ENCODE measurements at places on chromosomes 2 and 18.
A peak's percentile ranks its signal among the peaks of the same experiment; 100 is the strongest.

DNA sequence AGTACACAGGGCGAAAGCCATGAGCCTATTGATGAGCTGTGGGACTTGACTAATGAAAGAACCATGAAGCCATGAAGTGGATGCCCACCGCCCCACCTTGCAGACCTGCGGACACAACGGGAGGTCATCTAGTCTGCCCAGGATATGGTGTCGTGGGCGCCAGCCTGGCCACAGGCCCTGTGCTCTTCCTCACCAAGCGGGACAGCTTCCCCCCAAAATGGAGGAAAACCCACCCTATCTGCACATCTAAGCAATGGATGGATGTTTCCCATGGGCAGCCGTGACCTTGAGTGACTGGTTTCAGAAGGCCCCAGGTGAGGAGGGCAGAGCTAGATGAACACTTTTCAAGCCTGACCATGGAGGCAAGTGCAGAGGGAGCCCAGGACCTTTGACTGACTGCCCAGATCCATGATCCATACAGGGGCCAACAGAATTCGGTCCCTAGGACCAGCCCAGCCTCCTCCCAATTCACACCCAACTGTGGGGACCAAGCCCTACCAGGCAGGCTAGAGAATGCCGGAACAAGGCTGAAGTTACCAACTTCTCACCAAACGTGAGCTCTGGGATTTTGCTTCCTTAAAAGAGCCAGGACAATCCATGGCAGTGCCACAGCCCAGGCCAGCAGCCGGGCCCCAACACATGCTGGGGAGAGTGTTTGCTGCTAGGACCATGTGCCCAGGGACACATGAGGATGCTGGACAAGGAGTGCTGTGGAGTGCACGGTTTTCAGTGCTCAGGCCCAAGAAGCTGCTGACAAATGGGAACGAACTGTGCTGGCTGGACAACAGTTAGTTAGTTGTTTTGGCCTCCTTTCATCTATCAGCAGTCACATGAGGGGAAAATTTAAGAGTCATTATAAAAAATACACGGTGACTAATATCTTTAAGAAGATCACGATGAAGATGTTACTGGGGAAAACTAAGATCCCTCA, 249.4 kb downstream of the HDAC4 start:
- DNase-seq = peak; percentile 37

- DNase-seq = no peak
Measured at GRCh38 chr18:3914833-3915610, 465.1 kb downstream of the TGIF1 start.

DNA sequence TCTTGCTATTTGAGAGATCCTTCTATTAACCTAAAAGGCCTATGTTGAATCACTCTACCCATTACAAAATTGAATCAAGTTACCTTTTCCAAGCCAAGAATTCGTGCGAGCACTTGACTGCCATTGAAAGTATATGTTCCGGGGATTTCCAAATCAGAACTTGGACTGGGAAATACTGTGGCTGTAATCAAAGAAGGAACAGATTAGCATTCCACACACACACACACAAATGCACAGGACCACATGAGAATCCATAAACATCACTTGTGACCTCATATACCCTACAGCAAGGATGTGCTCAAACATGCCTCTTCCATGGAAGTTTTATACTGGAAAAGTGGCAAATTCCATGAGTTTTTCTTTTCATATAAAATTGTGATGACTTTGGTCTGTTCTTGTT, 86.0 kb downstream of the ABCA12 start:
- no peak for DNase-seq

DNA sequence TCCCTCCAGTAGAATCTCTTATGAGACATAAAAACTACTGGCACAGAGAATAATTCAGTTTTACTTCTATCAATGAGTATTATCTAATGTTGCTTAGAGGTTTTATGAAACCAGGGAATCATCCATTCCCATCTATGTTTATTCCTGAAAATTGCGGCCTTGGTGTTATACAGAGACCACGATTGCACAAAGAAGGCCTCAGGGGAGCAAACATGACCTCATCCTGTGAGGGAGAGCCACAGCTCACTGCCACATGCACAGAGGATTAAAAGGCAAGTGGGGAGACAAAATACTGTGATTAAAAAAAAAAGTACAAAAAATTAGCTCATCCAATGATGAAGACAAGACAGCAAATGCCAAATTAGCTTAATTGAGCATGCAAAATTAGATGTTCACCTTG, 111.8 kb upstream of the SLC35G4 start:
- no peak for DNase-seq

GRCh38 chr2:226114436-226114835, 685.2 kb downstream of the IRS1 start:
- no peak for DNase-seq

DNA sequence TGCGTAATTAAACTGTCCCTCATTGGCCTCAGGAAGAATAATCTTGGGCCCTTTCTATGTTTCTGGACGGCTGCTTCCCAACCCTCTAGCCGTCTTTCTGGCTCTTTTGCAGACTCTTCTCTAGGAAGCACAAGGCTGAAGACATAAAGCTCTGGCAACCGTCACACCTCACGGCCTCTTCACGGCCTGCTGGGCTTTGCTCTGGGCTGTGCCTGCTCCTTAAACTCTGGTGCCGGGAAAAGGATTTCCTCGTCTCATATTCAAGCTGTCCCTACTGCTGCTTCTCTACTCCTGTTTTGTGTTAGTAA, 36.0 kb upstream of the WIPF1 start:
- no peak for DNase-seq

- DNase-seq = no peak
Measured at GRCh38 chr18:77632758-77633157, 383.1 kb downstream of the GALR1 start.

DNA sequence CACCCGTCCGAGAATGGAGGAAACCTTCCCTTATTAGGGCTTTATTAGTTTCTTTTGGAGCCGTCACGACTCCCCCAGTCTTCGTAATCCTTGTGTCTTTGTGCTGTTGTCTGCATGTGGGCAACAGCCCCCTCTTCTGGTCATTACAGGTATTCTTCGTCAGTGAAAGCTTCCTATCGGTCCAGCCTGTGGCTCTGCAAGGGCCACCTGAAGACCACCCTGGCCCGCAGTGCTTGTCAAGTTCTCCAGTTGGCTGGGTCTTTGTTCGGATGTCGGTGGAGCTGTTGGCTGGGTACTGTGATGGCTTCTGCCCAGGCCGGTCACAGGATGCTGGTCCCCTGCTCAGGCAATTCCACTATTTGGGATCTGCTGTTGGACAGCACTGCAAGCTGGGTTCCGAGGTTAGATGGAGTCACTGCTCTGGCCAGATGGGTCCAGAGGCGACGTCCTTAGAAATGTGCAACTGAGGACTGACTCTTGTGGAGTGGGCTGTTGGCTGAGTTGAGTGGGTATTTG, 19.2 kb downstream of the E2F6 start:
- DNase-seq = no peak

GRCh38 chr18:34600158-34600557, 109.9 kb upstream of the DTNA start:
- no peak for DNase-seq

GRCh38 chr2:241775223-241776177, 1.1 kb upstream of the GAL3ST2 start:
- DNase-seq = peak; percentile 58

DNA sequence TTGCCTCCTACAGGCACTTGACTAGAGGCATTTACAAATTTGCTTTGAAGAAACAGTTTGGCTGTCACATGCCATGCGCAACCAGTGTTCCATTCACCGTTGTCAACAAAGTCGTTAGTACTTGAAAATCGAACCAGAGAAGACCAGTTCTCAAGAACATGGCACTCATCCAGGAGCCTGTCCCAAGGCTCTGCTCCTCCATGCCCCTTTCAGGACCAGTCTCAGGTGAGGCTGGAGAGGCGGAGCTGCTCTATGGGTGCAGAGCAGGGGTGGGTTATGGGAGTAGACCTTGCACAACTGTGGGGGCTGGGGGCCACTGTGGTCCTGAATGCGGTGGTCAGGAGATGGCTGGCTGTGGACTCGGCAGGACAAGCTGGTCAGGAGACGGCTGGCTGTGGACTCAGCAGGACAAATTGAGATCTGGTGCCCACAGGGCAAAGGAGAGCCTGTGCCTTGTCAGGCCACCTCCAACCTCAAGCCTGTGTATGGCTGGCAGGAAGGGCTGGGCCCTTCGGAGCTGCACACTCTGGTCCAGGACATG, 12.3 kb upstream of the ATP9B start:
- DNase-seq = no peak

- no peak for DNase-seq
Measured at GRCh38 chr18:35736696-35737095, 155.2 kb downstream of the GALNT1 start.

DNA sequence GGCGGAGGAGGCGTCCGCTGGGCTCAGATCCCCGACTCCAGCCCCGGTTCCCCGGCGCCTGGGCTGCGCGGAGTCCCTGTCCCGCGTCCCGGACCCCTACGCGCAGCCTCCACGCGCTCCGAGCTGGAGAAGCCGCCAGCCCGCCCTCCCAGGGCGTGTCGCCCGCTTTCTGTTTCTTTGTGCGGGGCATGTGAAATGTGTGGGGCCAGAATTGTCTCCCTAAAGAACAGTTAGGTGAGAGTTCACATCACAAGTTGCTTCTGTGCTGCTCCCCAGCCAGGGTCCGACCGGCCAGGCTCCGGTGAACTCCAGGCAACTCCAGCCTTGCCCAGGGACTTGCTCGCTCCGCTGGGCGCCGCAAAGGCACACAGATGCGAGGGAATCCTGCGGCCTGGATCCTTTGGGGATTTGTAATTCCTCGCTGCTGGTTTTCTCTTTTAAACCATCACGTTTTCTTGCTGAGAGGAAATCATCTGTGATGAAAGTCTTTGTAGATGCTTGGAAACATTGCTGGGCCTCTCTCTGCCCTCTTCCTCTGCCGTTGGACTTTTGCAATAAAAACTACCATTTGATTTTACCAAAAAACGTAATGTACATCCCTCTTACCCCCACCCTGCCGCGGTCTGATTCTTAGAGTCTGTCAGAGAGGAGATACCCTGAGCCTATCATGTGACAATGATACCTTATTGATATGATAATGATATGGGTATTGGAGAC, 631 bp downstream of the GYPC start:
- no peak for DNase-seq

DNA sequence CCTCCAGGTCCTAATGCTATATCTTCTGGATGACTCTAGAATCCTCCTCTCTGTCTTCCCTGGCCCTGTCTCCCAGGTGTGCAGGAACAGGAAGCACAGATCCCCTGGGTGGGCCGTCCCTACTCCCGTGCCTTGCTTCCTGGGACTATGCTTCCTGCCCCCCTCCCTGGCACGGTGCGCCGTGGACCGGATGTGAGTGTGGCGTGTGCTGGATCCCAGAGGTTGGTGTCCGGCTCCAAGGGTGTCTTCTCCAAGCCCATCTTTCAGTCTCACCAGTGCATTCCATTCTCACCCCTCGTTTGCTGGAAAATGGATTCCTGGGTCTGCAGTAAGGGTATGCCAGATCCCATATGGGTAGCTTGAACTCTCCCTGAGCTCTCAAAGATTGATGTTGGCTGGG, 144.4 kb upstream of the TWIST2 start:
- DNase-seq = no peak

DNA sequence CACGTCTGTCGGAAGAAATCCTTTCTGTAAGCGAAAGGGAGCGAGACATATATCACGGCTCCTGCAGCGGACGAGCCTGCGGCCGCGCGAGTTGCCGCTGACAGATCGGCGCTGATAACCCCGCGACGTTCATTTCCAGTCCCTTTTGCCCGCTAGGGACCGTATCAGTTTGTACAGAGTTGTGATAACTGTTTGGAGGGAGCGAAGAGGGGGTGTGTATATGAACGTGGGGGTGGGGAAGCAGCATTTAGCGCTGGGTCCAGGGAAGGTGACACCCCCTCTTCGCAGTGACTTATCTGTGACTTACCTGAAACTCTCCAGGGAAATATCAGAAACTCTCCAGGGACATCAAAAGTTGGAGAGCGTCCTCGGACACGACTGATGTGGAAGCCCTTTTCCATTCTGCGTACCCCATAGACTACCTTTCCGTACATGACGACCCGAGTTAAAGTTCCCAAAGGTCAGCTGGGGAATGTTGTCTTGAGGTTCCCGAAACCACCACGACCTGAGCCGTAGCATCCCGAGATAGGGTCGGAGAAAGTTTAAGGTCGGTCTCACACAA, 948 bp upstream of the GATA6 start:
- DNase-seq = no peak

DNA sequence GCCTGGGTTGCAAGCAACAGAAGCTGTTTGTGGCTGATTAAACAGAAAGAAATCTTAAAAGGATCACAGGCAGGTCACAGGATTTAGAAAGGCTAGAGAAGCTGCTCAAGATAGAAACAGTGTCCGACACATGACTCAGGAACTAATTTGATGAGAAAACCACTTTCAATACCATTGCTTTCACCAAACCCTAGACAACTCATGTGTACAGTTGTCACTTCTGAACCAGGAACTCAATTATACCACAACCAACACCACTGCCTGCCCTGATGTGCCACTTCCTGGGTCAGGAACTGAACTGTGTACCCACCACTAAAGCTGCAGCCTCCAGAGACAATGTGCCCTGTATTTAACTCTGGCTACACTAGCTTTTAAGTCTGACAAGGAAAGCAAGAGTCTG, 56.0 kb downstream of the TMEM247 start:
- no peak for DNase-seq

DNA sequence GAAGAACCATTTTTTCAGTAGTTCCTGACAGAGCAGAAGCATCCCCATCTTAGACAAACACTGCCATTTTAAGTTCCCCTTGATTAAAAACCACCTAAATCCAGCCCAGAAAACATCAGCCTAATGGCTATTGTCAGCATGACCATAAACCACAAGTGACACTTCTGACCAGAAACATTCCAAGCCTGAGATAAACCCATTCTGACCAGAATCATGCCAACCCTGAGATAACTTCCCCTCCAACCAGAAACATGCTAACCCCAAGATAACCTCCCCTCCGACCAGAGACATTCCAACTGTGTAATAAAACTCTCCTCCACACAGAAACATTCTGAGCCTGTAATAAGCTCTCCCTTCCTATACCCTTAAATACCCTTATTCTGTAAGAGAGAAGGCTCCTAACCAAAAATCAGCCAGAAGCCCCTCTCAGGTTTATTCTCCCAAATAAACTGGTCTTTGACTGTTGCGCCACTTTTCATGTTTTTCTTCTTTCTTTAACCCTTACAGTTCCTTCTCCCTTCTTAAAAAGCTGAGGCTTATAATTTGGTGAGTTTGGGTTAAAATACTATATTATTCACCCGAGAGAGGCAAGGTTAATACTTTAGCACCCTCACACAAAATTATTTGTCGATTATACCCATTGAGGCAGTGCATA, 149.7 kb downstream of the HNMT start:
- no peak for DNase-seq

- DNase-seq = no peak
Measured at GRCh38 chr2:40164736-40165508, 287.0 kb downstream of the SLC8A1 start.

- DNase-seq = no peak
Measured at GRCh38 chr2:213015387-213016165, 135.8 kb downstream of the IKZF2 start.

DNA sequence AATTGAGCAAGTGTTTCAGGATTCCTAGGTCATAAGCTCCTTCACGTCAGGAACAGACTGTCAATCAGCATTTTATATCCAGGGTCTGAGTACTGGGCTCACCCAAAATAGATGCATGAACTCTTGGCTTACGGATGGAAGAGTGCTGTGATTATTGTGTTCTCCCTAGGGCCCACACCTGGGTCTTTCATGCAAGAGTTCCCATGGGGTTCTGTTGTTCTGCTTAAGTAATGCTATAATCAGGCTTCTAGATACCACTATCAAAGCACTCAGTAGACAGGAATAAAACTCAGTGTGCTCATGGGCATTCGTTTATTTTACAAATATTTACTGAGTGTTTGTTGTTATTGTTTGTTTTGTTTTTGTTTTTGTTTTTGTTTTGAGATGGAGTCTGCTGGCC, 46.4 kb upstream of the PMAIP1 start:
- no peak for DNase-seq

- no peak for DNase-seq
Measured at GRCh38 chr2:62216616-62217015, 20.7 kb downstream of the B3GNT2 start.

All from RWPE2 (cell line).